ENCODE measurements at places on chromosomes 7 and 10.

GRCh38 chr10:68364101-68364886 lies 31.6 kb upstream of the PBLD start:
- no peak for DNase-seq

DNA sequence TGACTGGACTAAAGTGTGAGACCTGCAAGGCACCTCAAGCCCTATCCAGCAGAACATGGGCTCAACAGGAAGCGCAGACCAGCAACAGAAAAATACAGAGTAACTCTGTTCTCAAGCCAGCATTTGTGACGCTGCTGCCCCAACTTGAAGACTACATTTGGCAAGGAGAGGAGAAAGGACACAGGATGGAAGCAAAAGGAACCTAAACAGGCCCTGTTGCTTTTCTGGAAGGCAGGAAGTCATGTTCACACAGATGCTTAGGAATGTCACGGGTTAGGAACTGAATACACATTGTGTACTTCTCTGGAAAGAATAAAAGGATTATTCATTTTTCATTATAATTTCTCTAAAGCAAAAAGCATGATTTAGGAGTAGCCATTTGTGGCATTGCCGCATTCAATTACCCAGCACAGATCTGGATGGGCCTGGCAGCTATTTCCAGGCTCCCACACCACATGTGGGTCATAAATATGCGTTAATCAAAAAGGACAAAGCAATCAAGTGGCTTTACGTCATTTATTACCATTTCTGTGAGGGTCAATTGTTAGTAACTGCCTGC lies 19.8 kb upstream of the TOMM7 start:
- DNase-seq: no peak

GRCh38 chr7:84339306-84339705 lies 144.7 kb upstream of the SEMA3A start:
- DNase-seq: no peak

DNA sequence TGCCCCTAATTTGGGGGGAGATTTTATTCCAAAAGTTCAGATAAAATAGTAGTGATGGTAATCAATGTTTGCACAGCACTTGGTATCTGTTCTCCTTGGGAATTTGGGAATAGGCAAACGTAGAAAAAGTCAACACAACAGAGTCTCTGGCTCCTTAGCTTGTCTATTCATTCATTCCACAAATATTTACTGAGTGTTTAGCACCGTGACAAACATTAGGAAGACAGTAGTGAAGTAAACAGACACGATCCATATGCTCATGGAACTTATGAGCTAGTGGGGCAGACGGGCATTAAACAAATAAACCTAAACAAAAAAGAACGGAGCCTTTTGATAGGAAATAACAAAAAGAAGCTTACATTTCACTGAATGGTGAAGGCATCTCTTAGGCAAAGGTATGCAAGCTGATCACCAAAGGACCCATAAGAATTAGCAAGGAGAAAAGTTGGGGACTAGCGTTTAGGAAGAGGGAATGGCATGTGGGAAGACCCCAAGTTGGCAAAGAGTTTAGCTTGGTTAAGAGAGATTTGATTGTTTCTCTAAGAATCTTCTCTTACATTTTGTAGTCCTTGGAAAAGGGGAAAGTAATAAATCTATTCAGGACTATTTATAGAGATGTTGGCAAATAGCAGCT lies 243.9 kb upstream of the NPY start:
- DNase-seq: no peak

DNA sequence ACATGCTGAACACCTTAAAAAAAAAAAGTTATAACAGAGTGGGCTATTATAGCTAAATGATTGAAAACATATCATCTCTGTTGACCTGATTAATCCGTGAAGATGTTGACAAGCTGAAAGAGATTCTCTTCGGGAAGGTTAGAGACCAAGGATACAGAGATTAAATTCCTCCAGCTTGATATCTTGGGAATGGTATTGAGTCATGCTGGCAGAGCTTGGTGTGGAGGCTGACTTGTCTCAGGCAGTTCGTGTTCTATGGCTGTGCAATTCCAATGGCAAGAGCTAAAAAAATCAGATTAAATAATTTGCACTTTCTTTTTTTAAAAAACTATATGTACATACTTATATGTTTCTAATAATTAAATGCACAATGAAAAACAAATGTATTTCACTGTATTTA lies 24.9 kb upstream of the CACNA2D1 start:
- DNase-seq: no peak

GRCh38 chr7:133623721-133624120 lies 370.8 kb downstream of the EXOC4 start:
- no peak for DNase-seq

DNA sequence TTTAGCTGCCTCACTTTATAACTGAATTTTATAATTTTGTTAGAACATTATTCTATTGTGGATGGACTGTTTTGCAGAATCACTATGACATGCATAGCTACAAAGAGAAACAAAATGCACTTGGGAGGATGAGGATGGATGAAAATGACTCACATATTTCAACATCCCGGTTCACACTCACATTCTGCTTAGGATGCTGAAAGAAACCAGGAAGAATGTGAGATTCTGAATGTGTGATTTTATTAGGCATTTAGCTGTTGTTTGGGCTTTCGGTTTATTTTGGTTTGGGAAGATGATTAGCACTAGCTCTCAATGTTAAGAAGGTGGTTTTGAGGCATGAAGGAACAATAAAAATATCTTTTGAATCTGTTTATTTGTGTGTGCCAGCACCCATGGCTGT lies 235.5 kb downstream of the SEMA3E start:
- DNase-seq: no peak

DNA sequence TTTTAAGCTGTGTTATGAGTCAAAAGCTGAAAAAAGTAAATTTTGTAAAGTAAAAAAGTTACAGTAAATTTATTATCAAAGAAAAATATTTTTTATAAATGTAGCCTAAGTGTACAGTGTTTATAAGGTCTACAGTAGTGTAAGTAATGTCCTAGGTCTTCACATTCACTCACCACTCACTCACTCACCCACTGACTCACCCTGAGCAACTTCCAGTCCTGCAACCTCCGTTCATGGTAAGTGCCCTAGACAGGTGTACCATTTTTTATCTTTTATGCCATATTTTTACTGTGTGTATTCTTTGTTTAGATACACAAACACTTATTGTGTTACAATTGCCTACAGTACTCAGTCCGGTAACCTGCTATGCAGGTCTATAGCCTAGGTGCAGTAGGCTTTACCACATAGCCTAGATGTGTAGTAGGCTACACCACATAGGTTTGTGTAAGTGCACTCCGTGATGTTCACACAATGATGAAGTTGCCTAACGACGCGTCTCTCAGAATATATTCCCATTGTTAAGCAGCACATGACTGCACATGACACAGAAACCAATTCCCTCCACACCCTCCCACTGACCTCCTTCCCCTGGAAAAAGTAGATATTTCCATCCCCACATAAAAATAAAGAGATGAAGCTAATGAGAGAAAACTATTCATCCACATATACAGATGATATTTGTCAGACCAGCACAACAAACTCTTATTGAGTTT lies 44.8 kb upstream of the FGL2 start:
- no peak for DNase-seq

DNA sequence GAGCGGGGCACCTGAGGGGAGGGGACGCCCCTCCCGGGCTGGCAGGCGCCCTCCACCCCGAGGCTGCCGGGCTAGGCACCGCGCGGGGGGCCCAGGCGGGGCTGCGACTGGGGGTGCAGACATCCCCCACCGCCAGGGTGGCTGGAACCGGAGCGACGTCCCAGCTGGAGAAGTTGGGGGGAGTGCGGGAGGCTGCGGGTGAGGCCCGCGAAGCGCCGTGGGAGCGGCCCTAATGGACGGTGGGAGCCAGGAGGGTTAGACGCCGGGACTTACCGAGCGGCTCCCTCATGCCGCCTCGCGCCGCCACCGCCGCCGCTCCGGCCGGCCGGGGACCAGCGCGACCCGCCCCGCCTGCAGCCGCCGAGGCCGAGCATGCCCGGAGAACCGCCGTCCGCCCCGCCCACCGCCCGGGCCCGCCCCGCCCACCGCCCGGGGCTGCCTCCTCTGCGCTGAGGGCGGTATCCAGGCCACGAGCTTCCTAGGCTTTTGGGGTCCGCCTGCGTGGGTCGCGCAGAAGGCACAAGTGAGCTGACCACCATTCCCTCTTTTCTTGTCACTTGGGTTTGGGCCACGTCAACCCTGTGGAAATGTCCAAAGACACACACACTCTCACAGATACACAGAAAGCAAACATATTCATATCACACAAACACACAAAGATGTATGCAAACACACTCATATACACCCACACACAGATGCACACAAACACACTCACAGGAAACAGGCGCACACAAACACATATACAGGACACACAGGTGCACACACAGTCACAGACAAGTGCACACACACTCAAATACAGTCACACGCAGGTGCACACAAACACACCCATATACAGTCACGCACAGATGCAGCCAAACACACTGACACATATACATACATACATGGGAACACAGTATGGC lies at the start of gene JCAD:
TSS of gene JCAD (minus strand) at position 378 of the 899 bp plus-strand sequence. CDS start 11,774 bp downstream, outside the sequence.
- DNase-seq: peak; percentile 62

Measured in stimulated activated CD4-positive, alpha-beta T cell treated with anti-CD3 and anti-CD28 coated beads, Interleukin-12 subunit alpha, Interleukin-12 subunit beta, amount 100 ng/mL, for 4 hours (primary cell).